ENCODE measurements at places on chromosomes 5 and 9. TPM values are rescaled to one million over a fixed set of nuclear protein-coding genes. Genes with fewer than 3 reads are reported as not detected.

MPDZ gene
- 31.8 TPM for polyA plus RNA-seq

FGF10 gene
- 5.1 TPM for polyA plus RNA-seq

GRCh38 chr9:126805554-126806262 is 868 bp downstream of the ZBTB43 start:
- DNase-seq, result peak; percentile 50

CTSV gene
- polyA plus RNA-seq, result 1.2 TPM

NFIB gene
- 72.1 TPM for polyA plus RNA-seq

IFNA7 gene
- polyA plus RNA-seq, result not detected

GRCh38 chr5:168019143-168019542 is 272.3 kb upstream of the WWC1 start:
- DNase-seq, result no peak

- no peak for DNase-seq
Measured at GRCh38 chr5:124910354-124911016, 164.0 kb upstream of the ZNF608 start.

SELENOP gene
- 122 TPM for polyA plus RNA-seq

ADAMTS2 gene
- 22.5 TPM for polyA plus RNA-seq

DNA sequence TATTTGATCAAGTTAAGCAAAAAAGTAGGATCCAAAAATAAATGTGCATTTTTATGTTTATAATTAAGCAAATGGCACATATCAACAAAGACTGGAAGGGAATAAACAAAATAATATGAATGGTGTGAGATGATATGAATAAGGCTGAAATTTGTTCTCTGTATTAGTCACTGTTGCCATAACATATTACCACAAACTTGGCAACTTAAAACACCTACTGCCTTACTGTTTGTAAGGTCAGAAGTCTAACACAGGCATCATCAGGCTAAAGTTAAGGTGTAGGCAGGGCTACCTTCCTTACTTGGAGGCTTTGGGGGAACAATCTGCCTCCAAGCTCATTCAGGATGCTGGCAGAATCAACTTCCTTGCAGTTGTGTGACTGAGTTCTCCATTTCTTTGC is 19.3 kb downstream of the PGGT1B start:
- DNase-seq, result no peak

NR4A3 gene
- 0.86 TPM for polyA plus RNA-seq

- no peak for DNase-seq
Measured at GRCh38 chr9:102514541-102514940, 480.6 kb upstream of the CYLC2 start.

DNA sequence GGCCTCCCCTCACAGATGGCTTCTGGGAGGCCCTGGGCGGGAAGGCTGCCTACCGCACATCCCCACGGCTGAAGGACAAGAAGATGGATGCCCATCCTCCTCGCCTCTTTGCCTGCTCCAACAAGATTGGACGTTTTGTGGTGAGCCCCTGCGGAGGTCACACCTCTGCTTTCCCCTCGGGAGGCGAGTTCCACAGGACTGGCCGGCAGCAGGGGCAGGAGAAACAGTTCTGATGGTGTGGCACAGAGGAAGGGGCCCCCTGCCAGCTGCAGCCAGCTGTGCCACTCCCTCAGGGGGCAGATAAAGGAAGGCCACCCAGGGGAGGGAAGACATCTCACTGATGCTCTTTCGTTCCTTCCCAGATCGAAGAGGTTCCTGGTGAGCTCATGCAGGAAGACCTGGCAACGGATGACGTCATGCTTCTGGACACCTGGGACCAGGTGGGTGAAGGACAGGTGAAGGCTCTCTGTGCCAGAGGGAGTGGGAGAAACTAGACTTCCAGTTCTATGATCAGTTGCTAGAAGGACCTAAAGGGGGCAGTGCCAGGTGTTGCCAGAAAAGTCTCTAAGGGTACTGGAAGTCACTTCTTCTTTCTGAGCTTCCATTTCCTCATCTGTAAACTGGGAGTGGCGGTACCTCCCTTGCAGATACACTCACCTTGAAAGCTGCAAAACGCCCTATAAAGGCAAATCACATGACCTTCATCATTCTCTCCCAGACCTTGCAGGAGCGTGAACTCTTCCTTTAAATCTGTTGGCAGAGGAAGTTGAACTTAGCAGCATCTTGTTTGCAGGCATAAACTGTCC is 41.0 kb downstream of the STOM start:
- no peak for DNase-seq

DNA sequence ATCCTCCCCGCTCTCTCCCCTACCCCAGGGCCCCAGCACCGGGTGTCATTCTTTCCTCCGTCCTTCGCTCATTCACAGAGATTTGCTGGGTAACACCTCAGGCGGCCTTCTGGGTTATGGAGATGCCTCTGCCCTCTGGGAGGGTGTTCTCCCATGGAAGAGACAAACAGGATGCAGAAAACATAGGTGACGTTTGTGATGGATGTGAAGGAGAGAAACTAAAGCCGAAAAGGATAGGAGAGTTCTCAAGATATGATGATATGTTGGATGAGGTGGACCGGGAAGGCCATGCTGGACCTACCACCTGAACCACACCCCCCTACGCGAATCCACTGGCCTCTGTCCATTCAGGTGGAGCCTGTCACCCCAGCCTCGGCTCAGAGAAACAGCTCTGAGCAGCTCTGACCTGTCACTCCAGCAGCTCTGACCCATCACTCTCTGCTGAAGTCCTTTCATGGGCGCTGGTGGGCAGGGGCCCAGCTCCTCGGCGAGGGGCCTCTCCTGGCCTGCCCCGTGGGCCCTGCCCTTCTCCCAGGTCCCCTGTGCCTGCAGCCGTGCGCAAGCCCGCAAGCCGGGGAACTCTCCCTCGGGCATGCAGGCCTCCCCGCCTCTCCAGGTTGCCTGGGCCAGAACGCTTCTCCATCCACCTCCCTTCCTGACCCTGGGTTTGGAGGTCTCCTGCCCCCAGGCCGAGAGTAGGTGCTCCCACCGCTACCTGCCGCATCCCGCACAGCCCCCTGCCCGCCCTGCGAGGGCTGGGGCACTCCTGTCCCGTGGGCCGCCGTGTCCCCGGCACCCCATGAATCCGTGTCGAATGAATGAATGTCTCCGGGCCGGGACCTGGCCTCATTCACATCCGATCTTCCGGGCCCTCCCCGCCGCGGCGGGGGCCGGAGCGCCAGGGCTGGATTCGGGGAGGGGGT is 717 bp upstream of the NCS1 start:
- no peak for DNase-seq

All from muscle of leg (tissue), 16 donors.